Renal cortical epithelial cell (primary cell): ENCODE measurements at places on chromosomes 7 and 10.

DNA sequence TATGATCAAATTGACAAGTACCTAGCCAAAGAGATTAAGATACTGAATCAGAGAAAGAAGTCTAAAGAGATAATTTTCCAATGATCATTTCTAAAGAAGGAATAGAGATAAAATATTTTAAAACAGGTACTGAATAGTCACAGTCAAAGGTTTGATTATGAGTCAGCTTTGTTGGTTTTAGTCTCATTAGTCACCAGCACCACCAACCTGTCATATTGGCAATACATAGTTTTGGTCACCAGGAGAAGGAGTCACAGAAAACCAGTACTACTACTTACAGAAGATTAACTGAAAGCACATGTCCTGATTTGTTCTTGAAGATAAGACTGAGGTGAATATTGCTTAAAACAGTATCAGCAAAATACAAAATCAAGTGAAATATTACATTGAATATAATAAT is 34.6 kb downstream of the ZEB1 start:
- DNase-seq, result peak; percentile 89

DNA sequence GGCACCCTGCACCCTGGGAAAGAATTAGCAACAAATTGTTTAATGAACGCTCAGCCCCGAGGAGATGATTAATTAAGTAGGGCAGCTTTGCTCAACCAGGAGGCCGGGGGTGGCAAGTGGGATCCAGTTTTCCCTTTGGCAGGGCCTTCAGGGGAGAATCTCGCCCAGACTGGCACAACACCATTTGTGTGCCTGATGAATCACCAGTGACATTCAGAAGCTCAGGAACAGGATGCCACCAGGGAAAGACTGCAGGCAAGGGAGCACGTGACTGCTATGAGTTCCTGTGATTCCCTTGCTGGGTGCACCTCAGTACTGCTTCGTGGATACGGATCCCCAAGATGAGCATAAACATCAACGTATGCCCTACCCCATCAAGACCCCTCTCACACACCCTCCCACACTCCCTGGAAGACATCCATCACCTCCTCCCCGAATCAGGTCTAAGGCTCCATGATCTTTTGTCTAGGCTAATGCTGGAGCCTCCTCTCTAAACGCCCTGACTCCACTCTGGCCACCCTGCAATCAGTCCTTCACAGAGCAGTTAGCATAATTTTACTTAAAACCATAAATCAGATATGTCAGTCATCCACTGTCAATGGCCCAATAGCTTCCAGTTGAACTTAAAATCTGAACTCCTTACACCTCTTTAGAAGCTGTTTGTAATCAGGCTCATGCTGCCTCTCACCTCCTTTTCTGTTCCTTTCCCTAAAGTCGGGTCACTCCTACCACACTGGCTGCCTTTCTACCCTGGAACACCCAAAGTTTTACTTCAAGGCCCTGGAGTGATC is 109.2 kb upstream of the AGK start:
- DNase-seq, result peak; percentile 66

DNA sequence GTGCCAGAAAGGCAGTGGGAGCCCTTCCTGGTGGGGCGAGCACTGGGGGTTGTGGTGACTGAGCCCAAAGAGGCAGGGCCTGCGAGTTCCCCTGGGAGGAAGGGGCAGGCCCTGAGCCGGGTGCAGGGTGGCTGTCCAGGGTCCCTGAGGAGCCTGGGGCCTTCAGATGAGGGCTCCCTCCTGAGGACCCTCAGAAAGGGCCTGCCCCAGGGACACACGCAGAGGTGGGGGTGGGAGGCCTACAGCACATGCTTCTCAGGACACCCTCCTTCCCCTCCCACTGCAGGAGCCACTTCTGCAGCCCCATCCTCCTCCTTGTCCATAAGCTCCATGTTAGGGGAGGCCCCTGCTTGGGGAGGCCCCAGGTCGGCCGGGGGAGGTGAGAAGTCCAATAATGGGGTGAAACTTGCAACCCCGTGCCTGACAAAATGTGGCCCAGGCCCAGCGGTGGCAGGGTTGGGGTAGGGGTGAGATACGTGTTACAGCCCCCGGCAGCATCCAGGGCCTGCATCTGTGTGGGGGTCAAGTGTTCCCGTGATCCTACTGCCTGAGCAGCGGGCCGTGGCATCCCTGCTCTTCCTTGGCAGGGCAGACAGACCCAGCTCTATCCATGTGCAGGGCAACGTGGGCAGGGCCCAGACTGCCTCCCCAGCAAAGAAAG is 31.8 kb upstream of the RET start:
- DNase-seq, result no peak

GRCh38 chr10:16119445-16119844 is 259.1 kb upstream of the MINDY3 start:
- DNase-seq, result no peak

DNA sequence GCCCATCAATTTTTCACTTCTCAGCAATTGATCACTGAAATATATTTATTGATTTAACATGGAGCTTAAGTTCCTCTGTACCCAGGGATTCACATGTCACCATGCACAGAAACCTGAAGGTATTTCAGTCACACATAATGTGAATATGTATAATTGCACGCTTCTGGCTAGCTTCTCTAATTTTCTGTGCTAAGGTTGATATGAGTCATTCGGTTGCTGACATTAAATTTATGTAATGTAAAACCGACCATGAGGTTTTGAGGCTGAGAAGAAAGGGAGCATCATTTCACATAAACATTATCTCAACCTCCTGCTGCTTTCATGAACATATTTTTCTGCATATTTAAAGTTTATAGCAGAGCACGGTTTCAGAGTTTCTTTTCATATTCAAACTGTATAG is 381.0 kb upstream of the TPK1 start:
- no peak for DNase-seq

GRCh38 chr10:71881647-71882355 is 30.8 kb upstream of the PSAP start:
- no peak for DNase-seq

DNA sequence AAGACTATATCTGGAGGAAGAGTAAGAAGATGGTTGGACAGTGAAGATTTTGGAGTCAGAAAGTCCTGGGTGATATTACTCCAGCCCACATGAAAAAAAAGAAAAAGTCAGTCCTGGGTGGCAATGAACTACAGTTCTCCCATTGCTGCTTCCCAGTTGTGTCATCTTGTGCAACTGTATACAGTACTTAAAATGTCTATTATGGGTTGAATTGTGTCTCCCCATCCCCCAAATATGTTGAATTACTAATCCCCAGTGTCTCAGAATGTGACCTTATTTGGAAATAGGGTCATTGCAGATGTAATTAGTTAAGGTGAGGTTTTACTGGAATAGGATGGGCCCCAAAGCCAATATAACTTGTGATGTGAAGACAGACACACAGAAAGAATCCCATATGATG is 15.6 kb downstream of the SEC23IP start:
- peak; percentile 10 for DNase-seq

- DNase-seq, result no peak
Observed at GRCh38 chr10:26242706-26243350, 26.3 kb downstream of the GAD2 start.

GRCh38 chr7:95933618-95934017 is 161.3 kb downstream of the DYNC1I1 start:
- DNase-seq, result no peak

- DNase-seq, result no peak
Observed at GRCh38 chr7:33448035-33448434, 318.7 kb downstream of the BBS9 start.

DNA sequence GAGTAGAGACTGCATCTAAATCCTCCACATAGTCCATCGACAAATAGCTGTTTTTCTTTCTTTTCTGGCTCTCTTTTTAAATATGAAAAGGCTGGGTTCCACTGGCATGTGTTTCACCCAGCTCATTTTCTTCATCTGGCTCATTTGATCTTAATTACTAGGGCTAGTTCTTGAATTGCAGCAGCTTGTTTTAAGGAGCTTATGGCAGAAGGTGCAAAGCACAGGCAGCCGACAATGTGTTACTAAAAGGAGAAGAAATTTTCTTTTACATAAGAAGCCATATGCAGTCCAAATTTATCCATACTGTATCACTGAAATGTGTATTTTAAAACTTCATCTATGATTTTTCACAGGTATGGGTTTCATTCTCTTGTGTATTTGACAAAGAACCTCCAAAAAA is 205.6 kb upstream of the PTER start:
- DNase-seq, result no peak

GRCh38 chr7:57638666-57639065 is 188.7 kb downstream of the ZNF716 start:
- no peak for DNase-seq

DNA sequence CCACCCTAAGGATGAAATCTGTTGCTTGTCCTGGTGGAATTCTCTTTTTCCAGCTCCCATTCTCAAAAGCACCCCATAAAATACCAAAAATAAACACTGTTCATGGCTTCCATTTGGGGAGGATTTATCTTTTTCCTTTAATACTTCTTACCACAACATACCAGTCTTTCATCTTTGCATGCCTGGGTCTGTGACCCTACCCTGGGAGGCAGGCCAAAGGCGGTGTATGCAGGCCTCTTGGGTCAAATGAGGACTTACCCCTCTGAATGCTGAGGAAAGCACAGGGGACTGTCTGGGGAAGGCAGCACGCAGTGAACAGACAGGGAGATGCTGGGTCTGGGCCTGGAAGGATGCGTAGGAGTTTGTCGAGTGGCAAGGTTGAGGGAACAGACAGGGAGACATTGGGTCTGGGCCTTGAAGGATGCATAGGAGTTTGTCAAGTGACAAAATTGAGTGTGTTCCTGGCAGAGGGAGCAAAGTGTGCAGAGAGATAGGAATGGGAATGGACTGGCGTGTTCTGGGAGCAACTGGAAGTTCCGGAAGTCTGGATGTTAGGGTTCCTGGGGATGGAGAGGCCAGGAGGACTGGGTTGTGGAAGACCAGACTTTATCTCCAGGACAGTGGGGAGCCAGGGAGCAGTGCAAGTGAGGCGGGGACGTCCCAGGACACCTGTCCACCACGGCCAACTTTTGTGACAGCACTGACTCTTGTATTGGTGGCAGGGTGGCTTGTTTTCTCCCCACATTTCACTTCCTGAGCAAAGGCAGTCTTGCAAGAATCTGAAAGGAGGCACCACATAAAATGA is 40.8 kb downstream of the MYL10 start:
- DNase-seq, result no peak

GRCh38 chr10:17432723-17433122 is 21.7 kb downstream of the ST8SIA6 start:
- DNase-seq, result no peak

DNA sequence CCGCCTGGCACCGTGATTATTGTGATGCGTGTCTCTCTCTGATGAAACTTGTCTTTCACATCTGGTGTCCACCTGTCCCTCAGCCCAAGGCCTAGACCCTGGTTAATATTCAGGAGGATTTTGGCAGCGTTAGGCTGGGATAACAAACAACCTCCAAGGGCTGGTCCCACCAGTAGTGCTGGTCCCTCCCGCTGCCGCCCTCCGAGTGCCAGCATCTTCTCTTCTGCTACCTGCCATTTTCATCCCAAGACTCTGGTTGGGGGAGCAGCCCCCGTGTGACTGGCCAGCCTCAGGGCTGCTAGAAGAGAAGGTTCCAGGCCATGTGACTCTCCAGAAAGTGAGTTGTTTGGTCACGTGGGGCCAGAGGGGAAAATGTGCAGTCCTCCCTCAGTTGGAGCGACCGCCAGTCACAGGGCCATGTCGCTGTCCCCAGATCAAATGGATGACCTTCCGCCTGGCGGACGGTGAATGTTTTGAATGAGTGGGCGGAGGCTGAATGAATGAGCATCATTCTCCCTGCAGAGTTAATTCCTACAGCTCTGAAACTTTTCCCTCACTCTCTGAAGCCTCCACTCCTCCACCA is 479.9 kb upstream of the FOXK1 start:
- DNase-seq, result no peak

DNA sequence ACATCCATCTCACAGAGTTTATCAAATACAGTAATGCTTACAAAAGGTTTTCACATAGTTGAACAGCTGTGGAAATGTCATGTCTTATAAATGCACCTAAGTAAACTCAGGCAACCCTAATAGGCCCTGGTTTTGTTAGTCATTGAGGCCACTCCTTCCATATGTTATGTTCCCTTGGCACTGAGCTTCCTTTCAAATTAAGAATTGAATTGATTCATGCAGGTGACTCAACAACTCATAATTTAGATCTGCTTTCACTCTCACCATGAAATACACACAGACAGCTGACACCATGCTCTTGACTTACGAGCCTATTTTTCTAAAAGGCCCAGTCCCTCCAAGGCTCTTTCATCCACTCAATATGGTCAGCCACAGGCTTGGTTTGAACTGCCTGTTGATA is 476.9 kb downstream of the KCNMA1 start:
- peak; percentile 95 for DNase-seq

GRCh38 chr7:40935435-40935834 is 767.5 kb downstream of the INHBA start:
- DNase-seq, result no peak

DNA sequence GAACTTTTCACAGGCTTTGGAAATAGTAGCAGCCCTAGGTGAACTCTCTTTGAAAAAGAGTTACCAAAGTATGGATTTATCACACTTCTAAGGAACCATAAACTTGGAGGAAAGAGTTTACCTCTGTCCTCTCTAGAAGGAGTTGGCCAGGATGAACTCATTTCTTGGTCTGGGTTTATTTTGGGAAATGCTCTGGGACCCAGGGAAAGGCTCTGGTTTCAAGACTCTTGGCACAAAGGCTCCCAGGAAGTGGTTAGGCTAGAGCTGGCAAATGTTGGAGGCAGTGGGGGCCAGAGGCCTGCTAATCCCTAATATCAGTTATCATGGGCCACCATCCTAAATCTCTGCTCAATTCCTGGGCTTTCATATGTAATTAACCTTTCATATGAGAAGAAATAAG is 36.3 kb upstream of the CDK6 start:
- DNase-seq, result no peak

- no peak for DNase-seq
Observed at GRCh38 chr7:140153666-140154161, 23.1 kb downstream of the KDM7A start.

- DNase-seq, result peak; percentile 55
Observed at GRCh38 chr10:22927661-22928403, at the start of gene ARMC3. ARMC3 (plus strand) TSS chr10:22928053; CDS start chr10:22931997, 3,944 bp downstream.

DNA sequence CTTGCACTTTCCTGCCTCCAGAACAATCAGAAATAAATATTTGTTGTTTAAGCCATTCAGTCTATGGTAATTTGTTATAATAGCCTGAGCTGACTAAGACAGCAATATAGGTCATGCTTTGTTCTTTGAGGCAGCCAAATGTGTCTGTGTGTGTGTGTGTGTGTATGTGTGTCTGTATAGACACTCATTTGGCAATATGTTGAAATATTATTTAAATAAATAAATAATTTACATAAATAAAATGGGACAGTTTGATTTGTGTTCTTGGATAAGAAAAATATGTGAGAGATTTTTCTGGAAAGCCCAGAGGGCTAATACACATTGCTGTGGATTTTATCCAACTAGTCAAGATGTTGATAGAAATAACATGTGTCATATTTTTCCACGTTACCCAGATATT is 140.2 kb downstream of the PTN start:
- DNase-seq, result no peak

DNA sequence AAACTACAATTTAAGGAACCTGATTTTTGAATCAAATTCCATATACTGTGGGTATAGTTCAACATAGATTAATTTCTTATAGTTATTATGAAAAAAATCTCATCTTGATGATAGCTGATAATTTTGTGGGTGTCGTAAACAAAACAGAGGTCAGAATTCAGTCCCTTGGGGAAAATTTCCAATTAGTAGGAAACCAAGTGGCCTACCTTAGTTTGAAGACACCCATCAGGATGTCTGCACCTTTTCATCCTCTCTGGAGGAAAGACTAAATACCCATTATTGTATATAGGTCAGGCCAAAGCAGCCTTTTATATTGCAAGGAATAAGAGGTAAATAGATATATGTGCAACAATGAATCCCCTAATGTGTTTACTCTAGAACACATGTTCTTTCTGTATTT is 6.4 kb downstream of the IKZF1 start:
- DNase-seq, result no peak

- DNase-seq, result no peak
Observed at GRCh38 chr7:111820621-111821020, 258.3 kb upstream of the IMMP2L start.
